ENCODE measurements at places on chromosomes 5 and 9.

DNA sequence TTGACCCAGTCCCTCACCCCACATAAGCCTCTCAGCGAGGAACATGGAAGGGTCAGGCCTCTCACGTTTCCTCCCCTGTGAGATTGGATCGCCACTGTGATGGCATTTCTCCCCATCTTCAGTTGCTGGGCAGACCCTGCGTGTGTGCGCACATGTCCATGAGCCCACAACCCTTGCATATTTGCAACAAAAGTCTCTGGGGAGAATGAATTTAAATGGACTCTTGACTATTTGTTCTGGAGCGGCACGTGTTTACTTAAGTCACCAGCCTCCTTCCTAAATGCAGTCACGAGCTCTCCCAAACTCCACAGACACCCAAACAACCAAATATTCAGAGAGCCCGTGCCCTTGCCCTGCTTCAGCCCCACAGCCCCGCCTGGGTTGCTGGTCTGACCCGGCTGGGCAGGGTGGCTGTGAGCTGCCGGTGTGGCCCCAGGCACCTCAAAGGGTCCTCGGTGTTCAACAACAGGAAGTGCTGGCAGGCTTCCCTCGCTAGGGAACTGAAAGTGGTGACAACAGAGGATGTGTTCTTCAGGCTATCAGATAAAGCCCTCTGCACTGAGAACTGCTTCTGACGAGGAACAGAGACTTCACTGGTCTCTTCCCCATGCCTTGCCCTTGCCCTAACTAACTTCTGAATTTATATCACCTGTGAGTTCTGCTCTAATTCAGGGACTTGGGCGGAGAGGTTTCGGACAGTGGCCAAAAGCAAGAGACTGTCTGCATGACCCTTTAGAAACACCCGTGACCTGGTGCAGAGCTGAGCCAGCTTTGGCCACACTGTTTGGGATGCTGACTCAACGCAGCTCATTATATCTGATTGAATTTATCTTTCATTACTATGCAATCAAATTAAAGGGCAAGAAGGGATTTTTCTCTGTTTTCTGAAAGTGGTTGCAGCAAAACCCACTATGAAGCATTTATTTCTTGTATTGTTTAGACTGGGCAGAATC lies 19.2 kb upstream of the CD180 start:
- no peak for DNase-seq

DNA sequence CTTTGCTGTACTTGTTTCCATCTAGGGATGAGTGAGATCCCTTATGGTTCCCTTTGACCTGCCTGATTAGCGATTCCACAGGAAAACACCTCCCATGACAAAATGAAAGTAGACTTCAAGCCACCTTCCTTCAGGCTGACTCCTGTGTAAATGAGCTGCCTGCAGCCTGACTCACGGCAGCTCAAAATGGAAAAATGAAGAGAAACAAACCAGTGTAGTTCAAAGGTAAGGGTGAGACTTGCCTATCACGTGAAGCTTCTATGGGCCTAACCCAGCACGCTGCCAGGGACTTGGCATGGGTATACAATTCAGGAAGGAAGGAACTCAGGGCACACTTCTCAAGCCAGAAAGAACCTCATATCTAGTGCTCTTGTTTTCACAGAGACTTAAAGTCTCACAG lies 110.1 kb upstream of the LRRTM2 start:
- no peak for DNase-seq

GRCh38 chr5:53446908-53447307 lies 33.5 kb upstream of the FST start:
- DNase-seq: no peak

- no peak for DNase-seq
Measured at GRCh38 chr9:99419070-99419469, 197.0 kb downstream of the SEC61B start.

- peak; percentile 36 for DNase-seq
Measured at GRCh38 chr9:32783168-32783891, at the start of gene TMEM215. Gene TMEM215, plus strand, starts transcription at chr9:32783540. Its CDS starts 644 bp downstream, at chr9:32784184.

GRCh38 chr5:115815693-115816225 lies 700 bp downstream of the CDO1 start:
- DNase-seq: no peak

- no peak for DNase-seq
Measured at GRCh38 chr5:149380466-149381121, 1.5 kb upstream of the IL17B start.

DNA sequence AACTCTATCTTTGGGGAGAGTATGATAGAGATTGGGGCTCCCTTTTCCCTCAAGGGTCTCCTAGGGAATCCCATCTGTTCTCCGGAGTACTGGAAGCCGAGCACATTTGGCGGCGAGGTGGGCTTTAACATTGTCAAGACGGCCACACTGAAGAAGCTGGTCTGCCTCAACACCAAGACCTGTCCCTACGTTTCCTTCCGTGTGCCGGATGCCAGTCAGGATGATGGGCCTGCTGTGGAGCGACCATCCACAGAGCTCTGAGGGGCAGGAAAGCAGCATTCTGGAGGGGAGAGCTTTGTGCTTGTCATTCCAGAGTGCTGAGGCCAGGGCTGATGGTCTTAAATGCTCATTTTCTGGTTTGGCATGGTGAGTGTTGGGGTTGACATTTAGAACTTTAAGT lies 21.5 kb downstream of the PTGS1 start:
- no peak for DNase-seq

DNA sequence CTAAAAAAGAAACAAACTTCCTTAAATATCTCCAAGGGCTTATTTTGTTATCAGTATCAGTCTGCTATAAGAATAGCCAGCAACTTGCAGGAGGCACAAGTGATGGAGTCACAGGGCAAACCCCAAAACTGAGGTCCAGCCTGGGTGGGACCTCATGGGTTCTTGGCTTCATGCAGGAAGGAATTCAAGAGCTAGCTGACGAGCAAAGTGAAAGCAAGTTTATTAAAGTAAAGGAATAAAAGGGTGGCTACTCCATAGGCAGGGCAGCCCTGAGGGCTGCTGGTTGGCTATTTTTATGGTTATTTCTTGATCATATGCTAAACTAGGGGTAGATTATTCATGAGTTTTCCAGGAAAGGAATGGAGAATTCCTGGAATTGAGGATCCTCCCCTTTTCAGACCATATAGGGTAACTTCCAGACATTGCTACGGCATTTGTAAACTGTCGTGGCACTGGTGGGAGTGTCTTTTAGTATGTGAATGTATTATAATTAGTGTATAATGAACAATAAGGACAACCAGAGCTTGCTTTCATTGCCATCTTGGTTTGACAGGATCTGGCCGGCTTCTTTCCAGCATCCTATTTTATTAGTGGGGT lies 231.9 kb downstream of the ADAMTSL1 start:
- no peak for DNase-seq

GRCh38 chr5:69364414-69364813 lies 4.9 kb downstream of the AK6 start:
- no peak for DNase-seq

GRCh38 chr9:77599492-77599891 lies 48.6 kb downstream of the GNA14 start:
- DNase-seq: no peak

- DNase-seq: no peak
Measured at GRCh38 chr9:21081451-21081850, 3.7 kb upstream of the IFNB1 start.

GRCh38 chr5:107567901-107568671 lies 102.7 kb downstream of the EFNA5 start:
- no peak for DNase-seq

- peak; percentile 23 for DNase-seq
Measured at GRCh38 chr5:14869668-14870164, 1.9 kb downstream of the ANKH start.

- no peak for DNase-seq
Measured at GRCh38 chr9:131235480-131235851, 40.8 kb downstream of the FAM78A start.

GRCh38 chr9:16555802-16556201 lies 314.7 kb downstream of the BNC2 start:
- no peak for DNase-seq

DNA sequence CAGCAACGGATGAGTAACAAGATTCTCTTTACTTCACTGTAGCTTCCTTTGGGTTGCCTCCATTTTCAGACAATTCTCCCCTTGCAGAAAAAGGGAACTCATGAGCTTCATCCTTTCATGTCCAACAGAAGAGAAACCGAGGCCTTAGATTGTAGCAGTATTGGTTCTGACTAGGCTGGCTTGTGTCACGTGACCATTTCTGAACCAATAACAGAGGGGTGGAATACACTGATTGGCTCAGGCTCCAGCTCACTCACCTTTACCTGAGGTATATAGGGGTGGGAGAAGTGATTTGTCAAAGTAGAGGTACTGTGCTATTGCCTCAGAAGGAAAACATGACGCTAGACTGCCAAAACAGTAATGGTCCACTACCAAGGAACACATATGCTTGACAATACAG lies 343.7 kb downstream of the KIAA0825 start:
- DNase-seq: no peak

DNA sequence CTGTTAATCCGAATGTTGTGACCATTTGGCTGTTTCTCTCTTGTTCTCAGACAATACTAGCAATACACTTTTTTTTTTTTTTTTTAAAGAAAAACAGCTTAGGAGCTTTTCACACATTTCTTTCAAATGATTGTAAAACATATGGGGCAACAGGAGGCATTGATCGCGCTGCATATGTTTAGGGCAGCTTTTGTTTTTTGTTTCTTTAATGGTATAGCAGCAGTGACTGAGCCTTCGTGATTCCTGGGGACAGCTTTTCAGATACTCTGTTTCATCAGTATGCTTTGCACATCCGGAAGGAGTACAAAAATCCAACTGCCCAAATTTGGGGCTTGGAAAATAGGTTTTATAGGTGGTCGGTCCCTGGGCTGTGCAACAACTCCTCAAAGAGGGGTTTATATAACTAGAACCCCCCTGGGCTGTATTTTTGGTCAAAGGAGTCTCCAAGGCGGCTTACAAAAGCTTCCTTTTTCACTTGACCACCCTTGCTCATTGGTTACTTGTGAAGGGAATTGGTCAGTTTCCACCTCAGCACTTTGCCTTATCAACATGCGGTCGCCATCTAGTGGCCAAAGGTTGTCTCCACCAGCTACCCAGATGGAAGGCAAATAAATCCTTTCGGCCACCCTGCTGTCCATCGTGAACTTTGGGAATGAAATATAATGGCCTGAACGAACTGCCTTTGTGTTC lies 91.8 kb downstream of the PDE6A start:
- peak; percentile 5 for DNase-seq

DNA sequence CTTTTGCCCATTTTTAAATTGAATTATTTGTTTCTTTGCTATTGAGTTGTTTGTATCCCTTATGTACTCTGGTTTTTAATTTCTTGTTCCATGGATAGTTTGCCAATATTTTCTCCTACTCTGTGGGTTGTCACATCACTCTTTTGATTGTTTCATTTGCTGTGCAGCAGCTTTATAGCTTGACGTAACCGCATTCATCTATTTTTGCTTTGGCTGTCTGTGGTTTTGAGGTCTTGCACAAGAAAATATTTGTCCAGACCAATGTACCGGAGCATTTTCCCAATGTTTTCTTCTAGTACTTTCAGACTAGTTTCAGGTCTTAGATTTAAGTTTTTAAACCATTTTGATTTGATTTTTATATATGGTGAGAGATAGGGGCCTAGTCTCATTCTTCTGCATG lies 36.2 kb upstream of the ZNF366 start:
- DNase-seq: no peak

DNA sequence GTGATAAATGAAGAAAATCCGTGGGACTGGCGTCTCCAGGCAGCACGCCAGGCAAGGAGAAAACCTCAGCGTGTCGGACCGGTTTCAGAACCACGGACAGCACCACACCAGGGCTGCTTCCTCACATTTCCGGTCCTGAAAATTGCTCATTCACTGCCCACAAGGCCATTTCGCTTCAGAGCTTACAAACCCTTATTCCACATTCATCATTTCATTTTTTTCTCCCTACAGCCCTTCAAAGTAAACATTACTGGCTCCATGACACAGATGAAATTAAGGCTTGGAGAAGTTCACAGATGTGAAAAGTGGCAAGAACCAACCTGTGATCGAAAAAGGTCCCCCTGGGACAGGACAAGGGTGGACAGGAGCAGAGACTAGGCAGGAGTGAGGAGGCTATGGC lies 1.5 kb upstream of the GPRIN1 start:
- no peak for DNase-seq

GRCh38 chr5:8227112-8227511 lies 358.2 kb downstream of the MTRR start:
- DNase-seq: no peak
